NCI-H524 treated with DMSO at 0.1 percent for 48 hours (cell line): ENCODE measurements at places on chromosomes 5 and 9.

DNA sequence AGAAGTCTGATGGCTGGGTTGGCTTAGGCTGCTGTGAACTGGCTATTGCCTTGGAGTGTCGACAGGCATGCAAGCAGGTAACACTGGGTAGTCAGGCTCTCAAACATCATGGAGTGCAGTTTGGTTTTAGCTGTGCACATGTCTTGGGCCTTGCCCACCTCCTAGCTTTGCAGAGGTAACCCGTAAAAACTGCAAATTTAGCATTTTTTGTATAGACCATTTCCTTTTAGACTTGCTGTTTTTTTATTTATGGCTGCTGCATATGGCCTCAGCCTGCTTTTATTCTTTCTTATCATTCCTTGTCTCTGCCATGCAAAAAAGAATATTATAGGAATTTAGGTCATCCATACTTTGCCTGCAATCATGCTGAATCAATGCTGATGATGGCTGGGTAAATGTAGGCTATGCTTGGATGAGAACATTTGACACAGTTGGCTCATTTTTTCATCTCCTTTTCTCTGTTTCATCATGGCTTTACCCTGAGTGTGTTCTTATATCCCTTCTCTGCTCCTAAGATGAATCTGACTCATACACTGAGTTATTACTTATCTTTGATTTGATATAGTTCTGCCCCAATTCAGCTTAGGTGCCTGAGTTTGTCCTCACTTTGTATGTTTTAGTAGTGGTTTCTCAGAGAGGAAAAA lies 27.2 kb downstream of the RECK start:
- DNase-seq, result no peak

DNA sequence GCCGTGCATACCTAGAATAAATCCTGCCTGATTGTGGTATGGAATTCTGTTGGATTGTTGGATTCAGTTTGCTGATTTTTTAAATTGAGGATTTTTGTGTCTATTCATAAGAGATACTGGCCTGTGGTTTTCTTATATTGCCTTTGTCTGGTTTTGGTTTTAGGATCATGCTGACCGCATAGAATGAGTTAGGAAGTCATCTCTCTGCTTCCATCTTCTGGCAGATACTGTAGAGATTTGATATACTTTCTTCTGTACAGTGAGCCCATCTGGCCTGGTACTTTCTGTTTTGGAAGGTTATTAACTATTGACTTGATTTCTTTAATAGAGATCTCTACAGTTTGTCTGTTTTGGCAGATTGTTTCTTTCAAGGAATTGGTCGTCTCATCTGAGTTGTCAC lies 14.7 kb downstream of the CEP72 start:
- DNase-seq, result no peak

GRCh38 chr9:3215658-3216057 lies 310.1 kb downstream of the RFX3 start:
- DNase-seq, result no peak

- no peak for DNase-seq
Observed at GRCh38 chr9:5652821-5653220, 23.9 kb downstream of the RIC1 start.

GRCh38 chr9:116592970-116593369 lies 94.1 kb upstream of the TRIM32 start:
- DNase-seq, result no peak
